ENCODE measurements at places on chromosomes 3 and 15.

GRCh38 chr3:69082805-69083204 is 1.9 kb upstream of the ARL6IP5 start:
- peak; percentile 73 for DNase-seq

GRCh38 chr3:188294113-188294512 is 140.2 kb downstream of the LPP start:
- no peak for DNase-seq

DNA sequence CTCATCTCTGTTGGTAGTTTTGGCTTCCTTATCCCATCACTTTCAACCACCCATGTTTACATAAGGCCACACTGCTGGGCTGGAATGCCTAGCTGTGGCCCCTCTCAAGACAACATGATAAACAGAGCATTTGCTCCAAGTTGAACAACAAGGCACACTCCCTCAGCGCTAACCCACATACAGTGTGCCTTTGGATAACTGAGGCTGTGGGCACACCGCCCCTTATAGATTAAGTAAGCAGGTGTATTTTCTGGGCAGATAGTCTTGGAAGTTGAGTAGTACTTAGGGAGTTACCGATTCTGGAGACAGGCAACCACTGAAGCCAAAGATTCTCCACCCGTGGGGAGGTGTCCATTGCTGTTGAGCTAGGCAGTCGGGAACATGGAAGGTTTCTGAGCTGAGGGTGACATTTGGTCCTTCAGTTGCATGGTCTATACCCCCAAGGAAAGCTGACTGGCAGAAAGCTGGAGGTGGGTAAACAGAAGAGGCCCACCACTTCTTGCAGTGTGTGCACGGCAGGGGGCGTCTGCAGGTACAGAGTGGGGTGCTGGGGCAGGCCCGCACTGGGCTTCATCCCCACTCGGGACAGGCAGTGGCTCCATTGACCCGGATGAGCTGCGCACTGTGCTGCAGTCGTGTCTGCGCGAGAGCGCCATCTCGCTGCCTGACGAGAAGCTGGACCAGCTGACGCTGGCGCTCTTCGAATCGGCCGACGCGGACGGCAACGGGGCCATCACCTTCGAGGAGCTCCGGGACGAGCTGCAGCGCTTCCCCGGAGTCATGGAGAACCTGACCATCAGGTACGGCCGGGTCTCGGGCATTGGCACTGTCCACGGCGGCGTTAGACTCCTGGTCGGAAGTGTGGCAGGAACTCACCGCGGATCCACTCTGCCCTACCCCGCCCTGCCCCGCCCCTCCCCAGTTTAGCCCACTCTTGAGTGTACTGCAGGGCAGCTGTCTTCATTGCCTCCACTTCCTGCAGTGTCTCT is 16.8 kb downstream of the NOX5 start:
- DNase-seq = peak; percentile 54

GRCh38 chr3:4038351-4038750 is 239.1 kb downstream of the LRRN1 start:
- DNase-seq = no peak
